Activated CD4-positive, alpha-beta T cell treated with anti-CD3 and anti-CD28 coated beads for 24 hours (primary cell): ENCODE measurements at places on chromosomes 6 and 20.
A peak's percentile ranks its signal among the peaks of the same experiment; 100 is the strongest.

DNA sequence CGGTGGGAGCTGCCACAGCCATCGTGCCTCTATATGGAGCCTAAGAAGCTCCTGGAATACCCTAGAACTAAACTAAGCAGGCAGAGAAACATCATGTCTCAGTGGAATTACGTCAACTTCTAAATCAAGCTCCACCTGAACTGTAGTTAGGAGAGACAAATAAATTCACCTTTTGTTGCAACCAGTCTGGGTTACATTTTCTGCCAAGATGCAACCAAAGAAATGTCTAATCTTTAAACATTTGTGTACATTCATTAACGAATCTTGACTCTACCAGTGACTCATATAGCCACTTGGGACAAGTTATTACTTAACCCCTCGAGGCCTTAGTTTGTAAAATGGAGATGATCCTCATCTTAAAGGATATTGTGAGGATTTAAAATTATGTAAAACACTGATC is 8.9 kb downstream of the PTPRK start:
- no peak for DNase-seq

- DNase-seq: no peak
Measured at GRCh38 chr20:36819659-36820058, 46.1 kb upstream of the DSN1 start.

GRCh38 chr6:106997392-106998158 is 23.0 kb upstream of the CD24 start:
- peak; percentile 14 for DNase-seq

GRCh38 chr6:3843379-3844096 is 5.6 kb upstream of the FAM50B start:
- no peak for DNase-seq

DNA sequence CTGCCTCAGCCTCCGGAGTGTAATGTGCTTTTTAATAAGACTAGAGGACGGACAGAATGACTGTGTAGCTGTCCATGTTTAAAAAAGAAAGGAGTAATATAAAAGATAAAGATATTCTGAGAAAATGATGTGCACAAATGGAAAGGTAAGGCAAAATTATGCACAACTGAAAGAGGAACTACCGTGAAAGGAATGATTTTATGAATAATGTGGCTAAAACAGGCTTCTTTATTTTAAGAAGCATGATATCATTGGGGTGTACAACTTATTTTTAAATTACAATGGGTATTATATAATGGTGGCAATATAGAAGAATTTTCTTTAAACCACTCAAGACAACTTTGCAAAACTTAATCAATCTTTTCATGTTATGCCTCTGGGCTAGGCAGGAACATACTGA is 78.1 kb downstream of the FIG4 start:
- no peak for DNase-seq

- DNase-seq: no peak
Measured at GRCh38 chr6:37032239-37032638, 26.8 kb downstream of the FGD2 start.

- DNase-seq: no peak
Measured at GRCh38 chr6:111486921-111487320, 3.9 kb upstream of the REV3L start.

- DNase-seq: no peak
Measured at GRCh38 chr6:128657181-128657580, 136.8 kb upstream of the PTPRK start.

- no peak for DNase-seq
Measured at GRCh38 chr6:42304053-42304712, 86.5 kb upstream of the MRPS10 start.

GRCh38 chr6:144347448-144347759 is 62.3 kb downstream of the UTRN start:
- DNase-seq: no peak

DNA sequence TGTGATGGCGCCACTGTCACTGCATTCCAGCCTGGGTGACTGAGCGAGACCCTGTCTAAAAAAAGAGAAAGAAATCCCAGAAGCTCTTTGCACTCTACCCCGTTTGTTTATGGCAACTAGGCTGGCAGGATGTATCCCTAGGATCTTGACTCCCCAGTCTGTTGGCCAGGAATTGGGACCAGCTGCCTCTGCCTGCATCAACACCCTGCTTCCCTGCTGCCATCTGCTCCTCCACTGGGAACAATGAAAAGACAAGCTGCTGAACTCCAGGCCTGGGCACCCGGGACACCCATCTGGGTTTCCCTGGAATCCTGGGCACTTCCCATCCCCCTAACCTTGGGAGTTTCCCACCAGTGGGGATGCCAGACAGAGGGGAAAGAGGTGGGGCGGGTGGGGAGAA is 64.9 kb downstream of the CPNE5 start:
- DNase-seq: no peak

DNA sequence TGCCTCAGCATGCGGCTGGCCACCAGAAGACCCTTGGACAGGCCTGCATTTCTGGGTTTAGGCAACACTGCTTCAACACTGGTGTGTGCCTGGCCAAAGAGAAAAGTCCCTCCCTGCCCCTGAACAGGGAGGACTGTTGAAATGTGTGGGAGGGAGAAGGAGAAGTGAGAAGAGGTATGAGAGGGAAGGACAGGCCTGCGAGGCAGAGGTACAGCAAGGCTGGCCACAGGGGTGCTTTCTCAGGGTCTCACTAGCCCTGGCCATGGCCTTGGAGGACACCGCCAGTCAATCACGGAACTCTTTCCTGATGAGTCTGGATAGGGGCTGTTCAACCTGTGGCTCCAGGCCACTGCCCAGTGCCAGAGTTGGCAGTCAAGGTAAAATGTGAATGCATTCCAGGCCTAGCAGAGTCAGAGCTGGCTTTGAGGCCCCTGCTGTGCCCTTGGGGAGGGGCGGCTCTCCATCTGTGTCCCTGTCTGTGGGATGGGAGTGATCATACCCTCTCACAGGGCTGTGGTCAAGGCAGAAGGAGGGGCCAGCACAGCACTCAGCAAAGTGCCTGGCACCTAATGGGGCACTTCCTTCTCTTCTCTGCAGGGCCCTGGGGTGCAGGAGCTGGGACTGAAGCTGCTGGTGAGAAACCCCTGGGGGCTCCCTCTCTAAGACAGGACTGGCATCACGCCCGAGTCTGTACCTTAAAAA is 43.2 kb upstream of the CDH22 start:
- no peak for DNase-seq

DNA sequence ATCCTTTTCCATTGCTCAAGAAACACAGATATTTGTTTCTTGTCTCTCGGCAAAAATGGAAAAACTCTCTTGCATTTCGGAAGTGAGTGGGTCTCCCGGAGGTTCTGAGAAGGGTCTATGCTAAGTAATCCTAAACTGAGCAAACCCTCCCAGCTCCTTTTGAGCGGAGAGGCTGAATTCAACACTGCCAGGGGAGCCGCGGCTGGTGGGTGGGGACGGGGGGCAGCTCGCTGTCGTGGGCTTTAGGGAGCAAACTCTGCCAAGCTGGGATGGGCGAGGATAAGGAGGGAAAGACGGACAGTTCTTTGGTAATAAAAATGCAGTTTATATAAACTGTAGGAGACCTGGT is 211.4 kb downstream of the FOXC1 start:
- no peak for DNase-seq

DNA sequence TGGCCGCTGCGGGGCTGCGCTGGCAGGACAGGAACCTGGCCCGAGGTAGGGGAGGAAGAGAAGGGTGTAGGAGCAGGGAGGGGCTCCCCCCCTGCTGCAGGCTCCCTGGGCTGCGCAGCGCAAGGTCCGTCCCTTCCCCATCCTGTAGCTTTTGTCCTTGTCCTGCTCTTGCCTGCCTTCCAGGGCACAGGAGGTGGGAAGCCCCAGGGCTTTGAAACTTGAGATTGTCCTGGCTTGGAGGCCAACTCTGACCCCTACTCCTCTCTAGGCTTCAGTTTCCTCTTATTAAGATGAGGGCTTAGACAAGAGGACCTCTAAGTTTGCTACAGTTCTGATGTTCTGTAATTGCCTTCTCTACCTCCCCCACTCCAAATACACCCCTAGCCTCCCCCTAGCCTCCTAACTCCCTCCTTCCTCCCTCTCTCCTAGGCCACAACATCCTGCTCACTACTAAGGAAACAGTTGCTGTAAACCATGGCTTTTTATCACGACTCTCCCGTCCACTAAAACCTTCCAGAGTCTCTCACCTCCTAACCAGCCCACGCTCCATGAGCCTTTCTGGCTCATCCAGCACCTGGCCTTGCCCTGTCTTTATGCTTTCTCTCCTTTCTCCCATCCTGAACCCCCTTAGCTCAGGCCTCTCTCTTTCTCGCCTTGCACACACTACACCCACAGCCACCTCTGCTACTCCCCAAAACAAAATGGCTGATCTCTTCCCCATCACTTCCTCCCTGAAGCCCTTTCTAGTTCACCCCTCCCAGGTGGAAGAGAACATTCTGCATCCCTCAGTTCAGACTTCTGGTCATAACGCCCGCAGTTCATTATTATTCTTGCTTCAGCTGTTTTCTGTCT is 10.2 kb downstream of the UNC5CL start:
- no peak for DNase-seq

- no peak for DNase-seq
Measured at GRCh38 chr6:8082954-8083858, 19.0 kb upstream of the BLOC1S5 start.

- peak; percentile 4 for DNase-seq
Measured at GRCh38 chr20:33444797-33445560, 1.4 kb upstream of the SNTA1 start.

DNA sequence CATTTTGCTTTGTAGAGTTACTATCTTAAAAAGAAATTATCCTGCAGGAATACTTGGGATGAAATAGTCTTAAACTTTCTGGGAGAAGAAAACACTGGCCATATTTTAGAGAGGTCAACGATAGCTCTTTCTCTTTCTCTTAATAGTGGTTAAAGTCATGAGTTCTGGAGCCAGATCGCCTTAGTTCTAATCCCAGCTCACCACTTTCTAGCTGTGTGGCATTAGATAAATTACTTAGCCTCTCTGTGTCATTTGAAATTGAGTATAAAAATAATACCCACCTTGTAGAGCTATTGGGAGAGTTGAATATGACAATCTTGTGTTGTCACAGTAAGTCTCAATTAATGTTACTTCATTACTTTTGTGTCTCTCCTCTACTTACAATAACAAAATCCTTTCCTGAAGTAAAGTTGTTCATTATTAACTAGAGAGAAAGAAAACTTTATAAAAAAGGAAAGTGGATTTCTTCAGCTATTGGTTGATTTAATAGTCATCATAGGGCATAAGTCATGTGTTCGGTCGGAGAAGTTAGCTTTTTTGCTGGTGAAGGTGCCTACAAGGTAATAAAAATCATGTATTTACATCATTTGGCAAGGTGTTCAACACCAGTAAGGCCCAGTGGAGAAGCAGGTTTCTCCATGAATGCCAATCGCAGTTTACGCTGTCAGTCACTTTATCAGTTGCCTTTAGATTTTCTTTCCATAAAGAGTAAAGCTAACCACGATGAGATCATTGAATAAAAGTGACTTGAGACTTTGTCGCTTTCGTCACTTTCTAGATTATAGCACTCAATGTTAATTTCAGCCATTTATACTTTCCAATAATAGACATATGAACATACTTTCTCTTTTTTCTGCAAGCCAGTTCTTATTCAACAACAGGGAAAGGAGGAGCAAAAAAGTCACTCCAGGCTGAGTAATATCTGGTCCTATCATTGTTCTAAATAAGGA is 2.0 kb downstream of the NEDD9 start:
- no peak for DNase-seq

GRCh38 chr6:105557291-105557690 is 154.4 kb upstream of the PREP start:
- no peak for DNase-seq

- no peak for DNase-seq
Measured at GRCh38 chr6:56816370-56816769, 138.5 kb upstream of the BEND6 start.

DNA sequence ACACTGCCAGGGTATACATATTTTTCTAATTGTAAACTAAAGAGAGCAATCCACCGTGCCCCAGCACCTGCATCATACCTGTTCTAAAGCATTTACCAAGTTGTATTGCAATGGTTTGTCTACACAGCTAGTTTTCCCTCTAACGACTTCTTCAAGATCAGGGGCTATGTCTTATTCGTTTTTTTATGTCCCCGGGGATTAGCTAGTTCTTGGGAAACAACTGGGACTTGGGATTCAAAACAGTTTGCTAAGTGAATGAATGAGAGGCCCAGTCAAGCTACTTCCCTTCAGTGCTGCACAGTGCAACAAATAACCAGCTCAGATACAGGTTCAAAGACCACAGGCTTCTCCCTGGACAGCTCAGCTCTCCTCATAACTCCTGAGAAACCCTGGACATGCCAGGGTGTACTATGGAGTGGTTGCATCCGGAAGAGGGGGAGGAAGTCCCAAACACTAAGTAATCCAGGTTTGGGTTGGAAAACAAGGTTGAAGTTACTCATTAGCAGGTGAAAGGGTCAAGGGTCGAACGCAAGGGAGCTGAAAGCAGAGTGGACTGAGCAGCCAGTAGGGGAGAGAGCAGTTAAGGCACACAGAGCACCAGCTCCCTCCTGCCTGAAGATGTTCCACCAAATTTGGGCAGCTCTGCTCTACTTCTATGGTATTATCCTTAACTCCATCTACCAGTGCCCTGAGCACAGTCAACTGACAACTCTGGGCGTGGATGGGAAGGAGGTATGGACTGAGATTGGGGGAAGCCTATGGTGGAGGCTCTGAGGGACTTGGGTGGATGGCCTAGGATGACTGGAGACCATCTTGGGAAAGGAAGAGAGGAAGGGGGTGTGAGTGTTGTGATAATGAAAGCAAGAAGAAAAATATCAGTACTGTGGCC is at the start of gene APOM:
TSS of gene APOM (plus strand) at position 546 of the 889 bp plus-strand sequence. CDS start at position 619, 73 bp downstream.
- no peak for DNase-seq

DNA sequence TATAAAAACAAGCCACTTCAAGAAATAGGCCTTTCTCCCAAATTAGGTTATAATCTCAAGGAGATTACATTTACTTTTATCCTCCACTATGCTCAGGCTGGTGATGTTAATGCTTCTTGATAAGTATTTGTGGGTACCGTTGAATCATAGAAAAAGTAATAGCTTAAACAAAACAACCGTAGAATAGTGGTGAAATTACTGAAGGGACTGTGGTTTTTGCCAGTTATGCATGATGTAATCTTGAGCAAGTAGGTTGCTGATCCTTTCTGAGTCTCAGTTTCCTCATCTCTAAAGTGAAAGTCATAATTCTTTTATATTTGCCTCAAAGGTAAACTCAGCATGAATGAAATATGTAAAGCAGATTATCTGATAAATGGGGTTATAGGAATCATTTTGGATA is 187.3 kb upstream of the JAG1 start:
- no peak for DNase-seq

GRCh38 chr6:168735268-168735949 is 294.4 kb downstream of the SMOC2 start:
- no peak for DNase-seq

GRCh38 chr6:51842804-51843378 is 244.5 kb downstream of the PKHD1 start:
- DNase-seq: no peak

DNA sequence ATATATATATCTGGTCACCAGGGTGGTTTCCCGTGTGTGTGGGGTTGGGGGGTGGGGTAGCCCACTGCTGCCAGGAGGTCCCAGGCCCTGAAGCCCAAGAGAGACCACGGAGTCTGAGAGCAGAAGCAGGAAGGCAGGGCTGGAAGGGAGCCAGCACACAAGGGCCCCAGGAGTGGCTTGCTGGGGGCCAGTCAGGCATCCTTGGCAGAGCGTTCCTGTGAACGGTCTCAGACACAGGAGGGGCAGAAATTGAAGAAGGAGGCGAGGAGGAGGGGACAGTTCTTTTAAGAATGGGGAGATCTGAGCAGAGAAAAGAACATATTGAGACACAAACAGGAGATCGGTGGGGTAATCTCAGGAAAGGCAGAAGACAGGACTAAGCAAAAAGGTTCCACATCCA is 1.9 kb upstream of the EBF4 start:
- no peak for DNase-seq
